Kasumi-1 (cell line): ENCODE measurements at places on chromosomes 7 and 10.

GRCh38 chr10:10845826-10846503, 171.7 kb upstream of the CELF2 start:
- DNase-seq: no peak

- no peak for DNase-seq
These were observed 24.6 kb upstream of the SGMS1 start for GRCh38 chr10:50648089-50648934.

DNA sequence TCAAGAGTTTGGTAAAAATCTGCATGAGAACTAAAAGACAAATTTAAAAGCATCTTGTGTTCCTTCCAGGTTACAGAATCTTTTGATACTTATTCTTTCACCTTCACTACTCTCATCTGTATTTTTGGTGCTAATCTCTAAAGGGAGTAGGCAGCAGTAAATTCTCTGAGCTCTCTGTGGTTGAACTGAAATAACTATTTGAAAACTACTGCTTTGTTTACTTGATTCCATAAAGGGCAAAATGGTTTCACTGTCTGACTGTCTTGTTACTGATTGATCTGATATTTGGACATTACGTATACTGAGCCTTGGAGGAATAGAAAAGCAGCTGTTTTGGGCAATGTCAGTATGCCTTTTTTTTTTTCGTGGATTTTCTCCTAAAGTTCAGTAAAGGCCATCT, 103.3 kb downstream of the CHRM2 start:
- DNase-seq: no peak

DNA sequence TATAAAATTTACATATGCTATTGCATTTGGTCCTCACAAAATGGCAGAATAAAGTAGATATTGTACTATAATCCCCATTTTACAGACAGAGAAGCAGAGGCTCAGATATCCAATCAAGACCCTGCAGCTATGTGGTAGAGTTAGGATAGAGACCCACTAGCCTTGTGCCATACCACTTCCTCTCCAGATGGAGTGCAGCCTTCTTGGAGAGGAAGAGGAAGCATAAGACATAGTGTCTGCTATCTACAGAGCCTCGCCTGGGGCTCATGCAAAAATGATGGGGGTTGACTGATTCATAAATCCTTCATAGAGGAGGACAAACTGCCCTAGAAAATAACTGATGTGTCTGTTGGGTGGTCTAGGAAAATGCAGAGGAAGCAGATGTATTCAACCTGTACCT, 447.3 kb downstream of the KCNMA1 start:
- peak; percentile 76 for DNase-seq

DNA sequence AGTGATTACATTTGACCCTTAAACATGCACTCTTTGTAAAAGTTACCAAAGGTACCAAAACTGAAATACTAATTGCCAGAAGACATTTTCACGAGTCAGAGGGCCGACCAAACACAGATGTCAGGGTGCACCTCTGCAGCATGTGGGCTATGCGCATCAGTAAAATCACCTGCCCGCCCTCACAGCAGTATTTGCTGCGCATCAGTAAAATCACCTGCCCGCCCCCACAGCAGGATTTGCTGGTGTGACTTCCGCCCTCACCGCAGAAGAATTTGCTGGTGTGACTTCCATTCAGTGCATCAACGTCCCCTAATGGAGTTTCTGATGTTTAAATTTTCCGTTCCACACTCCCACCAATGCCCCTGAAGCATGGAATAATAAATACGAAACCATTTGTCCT, 202.9 kb downstream of the PTPRN2 start:
- DNase-seq: no peak

DNA sequence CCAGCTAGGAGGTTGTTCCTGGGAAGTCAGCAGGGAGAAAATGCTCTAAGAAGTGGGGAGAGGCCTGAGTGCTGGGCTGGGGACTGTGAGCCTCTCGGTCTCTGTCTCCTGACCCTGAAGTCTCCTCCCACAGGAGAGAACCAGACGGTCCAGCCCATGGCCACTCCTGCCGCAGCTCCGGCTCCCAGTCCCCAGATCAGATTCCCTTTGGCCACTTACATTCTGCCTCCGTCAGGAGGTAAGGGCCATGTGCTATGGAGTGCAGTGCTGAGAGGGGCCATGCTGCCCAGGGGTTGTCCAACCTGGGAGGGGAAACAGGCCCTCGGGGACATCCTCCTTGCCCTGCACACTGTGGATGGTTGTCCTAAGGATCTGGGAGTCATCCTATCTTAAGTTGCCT, 21.3 kb upstream of the ZNF467 start:
- no peak for DNase-seq

- no peak for DNase-seq
These were observed 11.5 kb downstream of the EGFR start for GRCh38 chr7:55030314-55030713.

- DNase-seq: peak; percentile 31
These were observed 10.1 kb downstream of the OTUD1 start for GRCh38 chr10:23448802-23449570.

DNA sequence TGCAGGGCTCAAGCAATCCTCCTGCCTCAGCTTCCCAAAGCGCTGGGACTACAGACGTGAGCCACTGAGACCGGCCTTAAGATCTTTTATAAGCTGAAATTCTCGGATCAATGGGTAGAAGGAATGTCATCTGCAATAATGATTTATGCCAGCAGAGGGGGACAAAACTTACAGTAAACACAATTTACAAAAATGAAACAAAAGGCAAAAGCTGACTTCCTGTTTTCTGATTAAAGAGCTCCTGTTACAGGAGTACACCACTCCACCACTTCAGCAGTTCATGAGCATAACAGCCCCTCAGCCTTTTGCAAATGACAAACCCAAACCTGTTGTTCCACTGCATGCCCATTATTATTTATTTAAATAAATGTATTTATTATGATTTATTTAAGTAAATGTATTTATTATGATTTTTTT, 88.5 kb upstream of the ATP6V0A4 start:
- DNase-seq: peak; percentile 97

DNA sequence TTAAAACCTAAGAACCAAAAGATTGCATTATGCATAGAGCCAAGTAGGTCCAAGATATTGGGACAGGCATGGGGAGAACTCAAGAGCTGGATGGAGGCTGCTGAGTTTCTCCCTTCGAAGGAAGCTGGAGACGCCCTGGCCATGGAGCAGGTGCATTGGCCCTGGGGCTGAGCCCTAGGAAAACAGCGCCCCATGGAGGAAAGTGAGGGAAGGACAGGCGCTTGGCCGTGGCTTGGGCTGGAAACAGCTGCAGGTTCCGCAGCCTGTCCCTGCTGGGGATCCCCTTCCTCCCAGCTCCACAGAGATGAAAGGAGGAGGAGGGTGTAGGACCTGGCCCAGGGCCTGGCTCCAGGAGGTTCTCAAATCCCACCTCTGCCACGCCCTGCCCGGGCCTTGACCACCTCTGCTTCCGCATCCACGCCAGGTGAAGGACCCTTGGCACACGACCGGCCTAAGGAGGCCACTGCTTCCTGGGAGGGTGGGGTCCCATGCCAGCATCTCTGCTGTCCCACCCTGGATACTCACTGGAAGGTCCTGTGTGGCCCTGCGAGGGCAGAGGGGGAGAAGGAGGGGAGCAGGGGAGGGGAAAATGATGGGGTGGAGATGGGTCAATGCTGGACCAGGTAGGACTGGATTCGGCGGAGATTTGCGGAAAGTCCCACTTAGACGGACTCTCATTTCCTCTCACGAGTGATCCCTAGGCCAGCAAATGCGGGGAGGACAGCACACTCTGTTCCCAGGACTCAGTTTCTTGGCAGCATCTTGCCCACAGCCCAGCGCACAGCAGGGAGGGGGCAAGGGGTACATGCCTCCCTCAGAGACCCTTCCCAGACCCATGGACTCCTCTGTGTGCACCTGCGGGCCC, 258.6 kb upstream of the TCERG1L start:
- DNase-seq: no peak

DNA sequence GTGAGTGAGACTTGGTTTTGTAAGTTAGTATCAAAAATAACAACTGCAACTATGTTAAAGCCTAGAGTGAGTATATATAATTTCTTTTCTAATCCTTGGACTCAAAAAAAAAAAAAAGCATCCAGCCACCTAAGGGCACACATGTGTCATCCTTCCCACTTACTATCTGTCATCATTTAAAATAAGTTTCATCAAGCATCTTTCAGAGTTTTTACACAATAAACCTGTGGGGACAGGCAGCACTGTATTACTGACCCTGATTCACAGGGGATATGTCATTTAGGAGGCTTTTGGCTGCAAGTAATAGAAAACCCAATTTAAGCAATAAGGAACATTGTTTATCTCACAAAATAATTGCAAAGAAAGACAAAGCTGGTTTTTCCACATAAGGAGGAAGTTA, 32.3 kb upstream of the OSBPL3 start:
- no peak for DNase-seq

- DNase-seq: no peak
These were observed 94.2 kb downstream of the C10orf90 start for GRCh38 chr10:126576336-126576735.

GRCh38 chr7:43085992-43086391, 26.5 kb upstream of the HECW1 start:
- no peak for DNase-seq

DNA sequence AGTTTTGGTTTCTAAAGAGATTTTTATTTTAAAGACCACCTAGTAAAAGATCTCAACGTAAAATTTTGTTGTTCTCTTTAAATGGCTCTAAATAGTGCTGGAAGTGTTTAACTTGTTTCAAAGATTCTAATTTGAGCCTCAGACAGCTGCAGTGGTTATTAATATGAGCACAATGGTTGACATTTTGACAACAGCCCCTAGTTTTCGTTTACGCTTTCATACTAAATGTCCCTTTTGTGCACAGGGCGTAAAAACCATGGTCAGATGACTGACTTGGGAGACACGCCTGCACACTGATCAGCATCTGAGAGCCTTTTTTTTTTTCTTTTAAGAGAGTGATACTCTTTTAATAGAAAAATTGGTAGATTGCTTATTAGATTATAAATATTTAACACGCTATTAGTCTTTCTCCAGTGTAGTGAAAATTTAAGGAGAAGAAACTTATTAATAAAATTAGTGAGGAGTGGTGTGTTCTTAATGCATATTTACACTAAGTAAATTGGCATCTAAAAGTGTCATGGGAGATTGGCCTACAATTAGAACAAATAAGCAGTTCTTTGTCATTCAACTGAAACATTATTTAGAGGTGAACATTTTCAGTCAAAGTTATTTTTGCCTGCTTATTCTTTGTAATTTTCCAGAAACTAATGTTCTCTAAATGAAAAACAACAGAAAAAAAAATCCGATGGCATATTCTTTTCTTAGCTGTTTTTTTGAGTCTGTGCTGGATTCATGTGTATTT, 182.8 kb upstream of the PHYHIPL start:
- DNase-seq: no peak

- no peak for DNase-seq
These were observed 2.5 kb downstream of the DYNC2I1 start for GRCh38 chr7:158858592-158859503.

- no peak for DNase-seq
These were observed 52.8 kb downstream of the PWWP2B start for GRCh38 chr10:132449811-132450181.
